ENCODE measurements at places on chromosomes 4 and X. TPM values are rescaled to one million over a fixed set of nuclear protein-coding genes. Genes with fewer than 3 reads are reported as not detected.

FAM184B gene
- 0.15 TPM for total RNA-seq

HSPA4L gene
- 4.9 TPM for total RNA-seq

SYN1 gene
- total RNA-seq: 9.2 TPM

DNA sequence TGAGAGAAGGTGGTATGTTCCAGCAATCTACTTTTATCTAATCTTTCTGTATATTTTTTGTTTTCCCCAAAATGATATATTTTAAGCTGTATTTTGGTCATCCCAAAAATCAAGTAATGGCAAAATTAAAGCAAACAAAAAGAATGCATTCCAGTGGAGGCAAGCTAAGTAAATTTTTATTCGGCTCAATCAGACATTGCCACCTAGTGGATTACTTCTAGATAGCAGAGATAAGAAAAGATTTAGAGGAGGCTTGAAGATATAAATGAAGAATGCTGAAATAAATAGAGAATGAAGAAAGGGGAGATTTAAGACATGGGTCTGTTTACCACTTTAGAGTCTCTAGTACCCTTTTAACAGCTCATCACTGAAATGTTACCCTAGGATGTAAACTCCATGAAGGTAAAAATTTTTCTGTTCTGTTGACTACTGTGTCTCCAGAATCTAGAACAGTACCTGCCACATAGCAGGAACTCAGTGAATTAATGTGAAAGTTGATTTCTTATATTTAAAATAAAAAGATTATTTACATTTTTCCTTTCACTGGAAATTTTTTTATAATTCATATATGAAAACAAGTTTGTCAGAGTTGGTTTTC, 110.9 kb upstream of the ANK2 start:
- H3K27ac ChIP-seq: no peak overlapping the region
- H3K27me3 ChIP-seq: no peaks in the 10 kb centered on the region
- H3K36me3 ChIP-seq: no peaks in the 10 kb centered on the region
- peak; percentile 75 for DNase-seq
- no peak overlapping the region for H3K4me3 ChIP-seq

DNA sequence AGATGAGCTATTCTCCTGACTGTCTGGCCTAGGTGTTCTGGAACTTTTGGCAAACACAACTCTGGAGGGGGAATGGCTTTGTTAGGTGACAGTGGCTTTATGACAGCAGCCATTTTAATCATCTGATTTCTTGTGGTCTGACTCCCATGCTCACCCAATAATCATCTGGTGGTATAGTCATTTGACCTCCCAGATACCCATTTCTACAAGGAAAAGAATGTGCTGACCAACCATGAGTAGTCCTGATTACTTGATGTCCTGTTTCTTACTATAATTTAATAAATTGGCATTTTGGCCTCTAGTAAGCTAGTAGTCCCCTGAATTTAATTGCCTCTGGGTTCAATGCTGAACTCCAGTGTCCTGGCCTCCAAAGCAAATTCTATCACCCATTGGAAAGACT, 109.9 kb upstream of the DUSP21 start:
- DNase-seq: no peak
- H3K36me3 ChIP-seq: no peaks in the 10 kb centered on the region
- H3K27me3 ChIP-seq: no peaks in the 10 kb centered on the region
- H3K4me3 ChIP-seq: no peak overlapping the region

DNA sequence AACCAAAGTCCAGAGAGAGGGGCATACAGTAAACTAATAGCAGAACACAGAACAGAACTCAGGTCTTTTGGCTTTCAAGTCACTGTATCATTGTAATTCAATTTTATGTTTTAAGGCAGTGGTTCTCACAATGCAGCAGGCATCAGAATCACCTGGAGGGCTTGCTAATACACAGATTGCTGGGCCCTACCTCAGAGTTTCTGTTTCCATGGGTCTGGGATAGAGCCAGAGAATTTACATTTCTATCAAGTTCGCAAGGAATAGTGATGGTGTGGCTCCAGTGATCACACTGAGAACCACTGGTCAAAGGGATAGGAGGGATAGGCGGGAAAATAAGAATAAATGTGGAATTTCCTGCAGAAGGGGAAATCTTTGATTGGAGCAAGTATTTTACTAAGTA, 36.7 kb downstream of the LANCL3 start:
- no peak for DNase-seq
- no peaks in the 10 kb centered on the region for H3K36me3 ChIP-seq
- no peaks in the 10 kb centered on the region for H3K4me1 ChIP-seq
- H3K27ac ChIP-seq: no peak overlapping the region
- no peaks in the 10 kb centered on the region for H3K27me3 ChIP-seq
- no peak overlapping the region for H3K4me3 ChIP-seq

DNA sequence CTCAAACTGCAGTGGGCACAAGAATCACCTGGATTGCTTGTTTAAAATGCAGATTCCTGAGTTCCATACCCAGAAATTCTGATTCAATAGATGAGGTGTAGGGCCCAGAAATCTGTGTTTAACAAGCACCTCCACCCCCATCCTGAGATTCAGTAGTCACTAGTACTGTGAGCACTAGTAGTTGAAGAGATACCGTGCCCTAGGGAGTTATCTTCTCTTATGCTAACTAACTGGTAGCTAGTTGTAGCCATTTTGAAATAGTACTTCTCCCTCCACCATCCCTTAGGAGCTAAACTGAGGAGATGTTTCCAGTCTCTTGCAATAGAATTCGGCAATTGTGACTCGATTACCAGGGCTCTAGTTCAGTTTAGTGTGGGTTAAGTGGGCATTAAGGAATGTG, 18.4 kb downstream of the KLHL34 start:
- H3K36me3 ChIP-seq: no peaks in the 10 kb centered on the region
- H3K27ac ChIP-seq: no peak overlapping the region
- no peak overlapping the region for H3K4me3 ChIP-seq
- no peak for DNase-seq
- no peaks in the 10 kb centered on the region for H3K4me1 ChIP-seq

GRCh38 chr4:10006601-10007435, 14.5 kb downstream of the SLC2A9 start:
- no peak overlapping the region for H3K27ac ChIP-seq
- peaks cover 5% of the 10 kb centered on the region for H3K27me3 ChIP-seq
- DNase-seq: no peak
- H3K4me1 ChIP-seq: no peaks in the 10 kb centered on the region
- no peak overlapping the region for H3K4me3 ChIP-seq
- no peaks in the 10 kb centered on the region for H3K36me3 ChIP-seq

- DNase-seq: no peak
- no peak overlapping the region for H3K27ac ChIP-seq
- no peaks in the 10 kb centered on the region for H3K36me3 ChIP-seq
- H3K27me3 ChIP-seq: no peaks in the 10 kb centered on the region
Measured at GRCh38 chrX:123222920-123223319, 38.8 kb downstream of the GRIA3 start.

DNA sequence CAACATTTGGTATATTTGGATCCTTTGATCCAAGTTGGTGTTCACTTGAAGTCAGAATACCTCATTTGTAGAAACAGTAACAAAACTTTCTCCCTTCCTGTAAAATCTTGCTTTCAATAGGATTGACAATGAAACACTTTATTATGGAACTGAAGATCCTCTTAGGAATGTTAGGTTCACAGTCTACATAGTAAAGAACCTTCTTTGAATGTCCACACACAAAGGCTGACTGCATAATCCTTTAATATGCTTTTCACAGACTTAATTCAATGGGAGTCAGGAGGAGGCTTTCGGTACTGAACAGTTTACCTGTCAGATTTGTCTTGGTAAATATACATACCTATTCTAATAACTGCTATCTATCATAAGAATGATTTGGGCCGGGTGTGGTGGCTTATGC, 188.5 kb downstream of the SPRY1 start:
- no peak overlapping the region for H3K4me3 ChIP-seq
- no peak overlapping the region for H3K27ac ChIP-seq
- DNase-seq: no peak
- H3K36me3 ChIP-seq: no peaks in the 10 kb centered on the region

NAP1L2 gene
- 0.50 TPM for total RNA-seq

USP26 gene
- total RNA-seq: not detected

DNA sequence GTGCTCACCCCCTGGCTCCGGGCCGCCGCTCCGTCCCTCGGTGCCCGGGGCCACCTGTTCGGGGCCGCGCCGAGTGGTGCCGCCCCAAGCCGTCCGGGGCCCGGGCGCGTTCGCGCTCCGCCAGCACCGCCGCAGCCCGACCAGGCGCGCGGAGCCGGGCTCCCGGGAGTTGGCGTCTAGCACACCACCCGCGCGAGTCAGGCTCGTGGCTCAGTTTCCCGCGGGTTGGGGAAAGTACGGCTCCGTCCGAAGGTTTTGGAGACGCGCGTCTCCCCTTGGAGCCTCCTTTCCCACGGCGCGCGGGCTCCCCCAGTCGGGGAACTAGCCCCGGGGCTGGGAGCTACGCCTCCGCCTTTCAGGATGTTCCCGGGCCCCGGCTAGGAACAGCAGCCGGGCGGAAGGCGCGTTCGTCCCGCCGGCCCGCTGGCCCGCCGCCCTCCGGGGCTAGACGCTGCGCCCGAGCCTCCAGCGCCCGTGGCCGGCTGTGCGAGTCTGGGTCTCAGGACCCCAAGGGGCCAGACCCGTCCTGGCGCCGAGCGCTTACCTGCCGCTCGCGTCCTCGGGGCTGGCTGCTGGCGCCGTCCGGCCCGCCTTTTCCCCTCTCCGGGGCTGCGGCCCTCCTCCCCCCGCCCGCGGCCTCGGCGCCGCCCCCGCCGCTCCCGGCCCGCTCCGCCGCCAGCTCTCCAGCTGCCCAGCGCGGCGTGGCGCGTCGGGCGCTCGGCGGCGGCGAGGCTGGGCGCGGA, at the start of gene ADGRG2:
ADGRG2 (minus strand) TSS at position 571 of the 743 bp plus-strand sequence. CDS start 53,634 bp downstream, outside the sequence.
- peak within 1 kb of the TSS; percentile 75 for H3K4me3 ChIP-seq
- H3K27me3 ChIP-seq: no peaks in the 10 kb centered on the region
- no peaks in the 10 kb centered on the region for H3K36me3 ChIP-seq
- H3K27ac ChIP-seq: peak within 1 kb of the TSS; percentile 96

CYBB gene
- not detected for total RNA-seq

SYTL5 gene
- 17.2 TPM for total RNA-seq

CENPVL2 gene
- 1.5 TPM for total RNA-seq

DUSP21 gene
- not detected for total RNA-seq

- no peak overlapping the region for H3K27ac ChIP-seq
- no peaks in the 10 kb centered on the region for H3K36me3 ChIP-seq
Measured at GRCh38 chrX:115901241-115901640, 269.3 kb upstream of the AGTR2 start.

IL3RA gene
- total RNA-seq: 0.52 TPM

- peak within 1 kb of the TSS; percentile 86 for H3K27ac ChIP-seq
- DNase-seq: peak; percentile 84
- H3K36me3 ChIP-seq: no peaks in the 10 kb centered on the region
- peak within 1 kb of the TSS; percentile 67 for H3K4me3 ChIP-seq
- peaks cover 3% of the 10 kb centered on the region for H3K4me1 ChIP-seq
Measured at GRCh38 chrX:85243761-85244449, at the start of the genes SATL1 and ZNF711. Gene SATL1, minus strand, starts transcription at chrX:85243779. Its CDS starts 134,811 bp downstream, at chrX:85108968. Gene ZNF711, plus strand, starts transcription at chrX:85243991. Its CDS starts 3,582 bp downstream, at chrX:85247573.

RHOXF1 gene
- not detected for total RNA-seq

MAGEB17 gene
- 0.28 TPM for total RNA-seq

All from A673 (cell line).